Mesangial cell (primary cell): ENCODE measurements at places on chromosomes 6 and 20. TPM values are rescaled to one million over a fixed set of nuclear protein-coding genes. Genes with fewer than 3 reads are reported as not detected.

The TMEM244 gene
- total RNA-seq, result not detected in 2 replicates

The MRPS18A gene
- total RNA-seq, result 57.3 and 59.8 TPM in 2 replicates

The PRR18 gene
- under 0.01 TPM in 2 replicates for total RNA-seq

The PTGIS gene
- 0.98 and 8.9 TPM in 2 replicates for total RNA-seq

The F13A1 gene
- total RNA-seq, result under 0.01 and 0.16 TPM in 2 replicates

The TNFRSF6B gene
- total RNA-seq, result 127 and 248 TPM in 2 replicates

The HLA-DOB gene
- total RNA-seq, result 0.16 TPM in 1 of 2 replicates, not detected in the other

The OXT gene
- total RNA-seq, result not detected in 2 replicates

The PLN gene
- total RNA-seq, result 0.13 and 0.16 TPM in 2 replicates

The LRRC1 gene
- total RNA-seq, result 6.4 and 15.1 TPM in 2 replicates

The CD40 gene
- 18.3 and 37.3 TPM in 2 replicates for total RNA-seq

The PPP1R14C gene
- total RNA-seq, result 11.9 and 12.4 TPM in 2 replicates

The SPINT3 gene
- not detected in 2 replicates for total RNA-seq

The SLC13A3 gene
- total RNA-seq, result 2.4 and 4.1 TPM in 2 replicates

The CENPW gene
- total RNA-seq, result 3.9 and 24.9 TPM in 2 replicates

The SLC17A2 gene
- total RNA-seq, result 0.25 TPM in 1 of 2 replicates, not detected in the other

The HRH3 gene
- total RNA-seq, result not detected in 2 replicates

The BCAS4 gene
- 18.4 and 24.2 TPM in 2 replicates for total RNA-seq

The AGER gene
- total RNA-seq, result 2.1 and 3.4 TPM in 2 replicates

The FLOT1 gene
- total RNA-seq, result 127 and 150 TPM in 2 replicates

The TREML2 gene
- not detected in 2 replicates for total RNA-seq

The MUC21 gene
- total RNA-seq, result not detected in 2 replicates

The TRIM15 gene
- total RNA-seq, result not detected in 2 replicates

The FBXO9 gene
- total RNA-seq, result 24.1 and 28.4 TPM in 2 replicates

The SLC35D3 gene
- not detected in 2 replicates for total RNA-seq

The NKX2-2 gene
- total RNA-seq, result not detected in 2 replicates

The SLC23A2 gene
- total RNA-seq, result 7.8 and 12.9 TPM in 2 replicates

The PPP1R10 gene
- total RNA-seq, result 22.0 and 36.1 TPM in 2 replicates

The ULBP2 gene
- total RNA-seq, result 2.8 and 6.4 TPM in 2 replicates

The PSMB8 gene
- total RNA-seq, result 36.0 and 72.1 TPM in 2 replicates

The SLC17A3 gene
- total RNA-seq, result 0.89 TPM in 1 of 2 replicates, not detected in the other

The LY6G5C gene
- total RNA-seq, result 0.65 TPM in 1 of 2 replicates, not detected in the other

The IYD gene
- total RNA-seq, result not detected in 2 replicates

The ERVFRD-1 gene
- not detected in 2 replicates for total RNA-seq

The ALDH5A1 gene
- 2.4 and 12.0 TPM in 2 replicates for total RNA-seq

The VPS52 gene
- total RNA-seq, result 33.6 and 34.9 TPM in 2 replicates

The MMP24 gene
- total RNA-seq, result 14.5 and 63.9 TPM in 2 replicates

The ASIP gene
- not detected in 2 replicates for total RNA-seq
